ENCODE measurements at places on chromosomes 5 and 9.

GRCh38 chr5:28927559-28928326 is 1889.4 kb upstream of the CDH9 start:
- H3K27ac ChIP-seq: no peak overlapping the region
- no peaks in the 10 kb centered on the region for H3K4me1 ChIP-seq
- H3K27me3 ChIP-seq: no peaks in the 10 kb centered on the region
- no peak for DNase-seq

DNA sequence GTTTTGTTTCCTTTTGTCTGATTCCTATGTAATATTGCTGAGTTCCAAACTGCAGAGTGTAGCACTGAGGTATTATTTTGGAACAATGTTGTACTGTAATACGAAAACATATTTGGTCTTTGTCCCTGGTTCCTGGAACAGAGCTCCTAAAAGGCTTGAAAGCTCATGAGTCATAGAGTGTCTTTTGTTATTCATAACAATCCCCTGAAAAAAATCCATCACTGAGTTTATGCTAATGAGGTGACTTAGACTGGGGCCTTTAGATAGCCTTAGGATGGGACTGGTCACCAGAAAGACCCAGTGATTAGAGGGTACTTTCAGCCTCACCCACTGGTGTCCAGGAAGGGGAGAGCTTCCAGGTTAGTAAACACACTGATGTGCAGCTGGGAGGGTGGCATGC is 132.7 kb upstream of the POU5F2 start:
- no peaks in the 10 kb centered on the region for H3K36me3 ChIP-seq
- no peak overlapping the region for H3K27ac ChIP-seq
- no peaks in the 10 kb centered on the region for H3K27me3 ChIP-seq
- H3K4me1 ChIP-seq: no peaks in the 10 kb centered on the region
- DNase-seq: no peak

DNA sequence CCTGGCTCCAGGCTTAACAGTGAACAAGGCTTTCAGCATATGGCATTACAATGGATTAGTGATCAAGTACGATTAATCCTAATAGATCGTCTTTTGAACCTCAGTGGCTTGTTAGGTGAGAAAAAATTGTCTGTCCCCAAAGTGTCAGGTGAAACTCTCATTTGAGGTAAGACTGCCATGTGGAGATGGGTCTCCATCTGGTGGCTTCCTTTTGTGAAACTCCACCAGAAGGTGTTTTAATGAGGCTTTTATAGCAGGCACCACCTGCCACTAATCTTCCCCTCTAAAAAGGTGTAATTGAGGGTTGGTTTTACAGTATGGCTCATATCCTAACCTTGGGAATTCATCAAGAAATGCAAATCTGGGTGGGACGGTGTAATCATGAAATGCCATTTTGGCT is 471.1 kb upstream of the MPDZ start:
- no peaks in the 10 kb centered on the region for H3K36me3 ChIP-seq
- H3K27me3 ChIP-seq: no peaks in the 10 kb centered on the region
- DNase-seq: no peak
- H3K4me3 ChIP-seq: no peak overlapping the region
- no peak overlapping the region for H3K27ac ChIP-seq

GRCh38 chr9:4293293-4293941 is 6.5 kb downstream of the GLIS3 start:
- no peak overlapping the region for H3K4me3 ChIP-seq
- H3K27ac ChIP-seq: peak overlapping the region; percentile 36
- H3K27me3 ChIP-seq: no peaks in the 10 kb centered on the region
- peaks cover 30% of the 10 kb centered on the region for H3K4me1 ChIP-seq
- H3K36me3 ChIP-seq: no peaks in the 10 kb centered on the region
- DNase-seq: peak; percentile 83

GRCh38 chr9:126472198-126472947 is 141.4 kb upstream of the LMX1B start:
- DNase-seq: no peak
- no peaks in the 10 kb centered on the region for H3K27me3 ChIP-seq
- H3K4me1 ChIP-seq: peaks cover 80% of the 10 kb centered on the region
- no peaks in the 10 kb centered on the region for H3K36me3 ChIP-seq

DNA sequence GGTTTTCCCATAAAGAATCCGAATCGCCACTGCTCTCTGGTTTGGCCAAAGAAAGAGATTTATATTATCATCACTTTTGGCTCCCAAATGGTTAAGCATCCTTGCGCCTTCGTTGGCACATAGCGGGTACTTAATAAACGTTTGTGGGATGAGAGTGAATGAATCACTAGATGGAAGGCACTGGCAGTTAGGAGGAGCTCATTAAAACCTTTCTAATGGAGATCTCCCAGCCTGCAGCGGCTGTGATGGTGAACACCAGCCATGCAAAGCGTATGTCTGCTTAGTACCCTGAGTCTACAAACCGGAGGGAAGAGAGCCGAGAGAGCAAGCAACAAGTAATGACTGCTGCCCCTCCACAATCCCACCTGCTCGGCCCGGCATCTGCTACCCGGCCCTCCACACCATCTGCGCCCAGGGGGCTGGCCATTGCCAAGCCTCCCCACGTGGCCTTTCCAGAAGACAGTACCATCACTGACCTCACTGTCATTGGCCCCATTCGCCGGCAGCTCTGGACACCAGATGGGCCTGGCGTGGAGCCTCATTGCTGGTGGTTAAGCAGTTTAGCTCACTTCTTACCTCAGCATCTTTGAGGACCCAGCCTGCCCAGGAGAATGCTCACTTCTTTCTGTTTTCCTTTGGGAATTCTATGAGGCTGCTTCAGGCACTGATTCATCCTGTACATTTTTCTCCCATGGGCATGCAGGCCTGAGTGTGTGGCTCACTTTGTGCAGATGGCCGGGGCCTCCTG is 39.3 kb upstream of the ANKRD33B start:
- peaks cover 15% of the 10 kb centered on the region for H3K4me1 ChIP-seq
- no peak overlapping the region for H3K27ac ChIP-seq
- no peaks in the 10 kb centered on the region for H3K36me3 ChIP-seq
- H3K27me3 ChIP-seq: no peaks in the 10 kb centered on the region

DNA sequence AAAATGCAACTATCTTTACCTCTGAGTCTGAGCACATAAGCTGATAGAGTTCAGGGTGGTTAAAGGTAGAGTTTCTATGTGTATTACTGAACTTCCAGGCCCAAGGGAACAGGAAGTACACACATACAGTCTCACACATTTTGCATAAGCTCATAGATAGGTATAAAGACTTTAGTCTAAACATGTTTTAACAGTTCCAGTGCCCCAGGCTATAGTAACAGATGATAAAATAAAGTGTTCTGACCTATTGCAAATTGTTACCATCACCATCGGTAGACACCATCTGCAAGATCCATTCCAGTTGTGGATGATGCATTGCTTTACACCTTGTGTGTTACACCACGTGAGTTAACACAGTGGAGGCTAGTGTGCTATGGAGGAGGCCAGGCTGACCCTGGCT is 95.8 kb downstream of the TMEM174 start:
- DNase-seq: no peak
- no peaks in the 10 kb centered on the region for H3K4me1 ChIP-seq
- no peak overlapping the region for H3K27ac ChIP-seq
- H3K36me3 ChIP-seq: no peaks in the 10 kb centered on the region

DNA sequence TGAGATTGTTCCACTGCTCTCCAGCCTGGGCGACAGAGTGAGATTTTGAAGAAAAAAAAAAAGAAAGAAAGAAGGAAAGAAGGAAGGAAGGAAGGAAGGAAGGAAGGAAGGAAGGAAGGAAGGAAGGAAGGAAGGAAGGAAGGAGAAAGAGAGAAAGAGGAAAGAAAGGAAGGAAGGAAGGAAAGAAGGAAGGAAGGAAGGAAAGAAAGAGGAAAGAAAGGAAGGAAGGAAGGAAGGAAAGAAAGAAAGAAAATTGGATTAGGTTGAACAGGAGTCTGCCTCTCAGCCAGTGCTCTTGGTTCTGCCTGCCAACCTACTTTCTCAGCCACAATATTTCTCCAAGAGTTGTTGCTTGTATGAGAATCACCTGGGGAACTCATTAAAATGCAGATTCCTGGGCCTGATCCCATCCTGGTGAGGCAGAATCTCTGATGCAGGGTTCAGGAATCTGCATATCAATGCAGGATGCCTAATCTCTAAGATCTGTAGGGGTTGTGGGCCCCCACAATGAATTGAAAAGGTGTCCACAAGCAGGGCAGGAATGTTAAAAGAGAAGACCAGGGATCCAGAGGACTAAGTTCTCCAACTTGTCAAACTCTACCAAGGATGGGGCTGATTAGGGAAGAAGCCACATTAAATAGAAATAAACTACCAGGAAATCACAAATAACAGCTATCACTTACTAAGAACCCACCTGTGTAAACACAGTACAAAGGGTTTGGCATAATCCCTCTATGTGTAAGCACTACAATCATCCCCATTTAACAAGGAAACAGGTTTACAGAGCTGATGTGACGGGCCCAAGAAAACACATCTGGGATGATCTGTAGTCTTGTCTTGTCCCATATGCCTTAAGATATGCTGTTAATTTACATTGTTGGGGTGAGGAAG is 23.4 kb upstream of the GALNT10 start:
- no peak overlapping the region for H3K4me3 ChIP-seq
- peaks cover 5% of the 10 kb centered on the region for H3K27me3 ChIP-seq

DNA sequence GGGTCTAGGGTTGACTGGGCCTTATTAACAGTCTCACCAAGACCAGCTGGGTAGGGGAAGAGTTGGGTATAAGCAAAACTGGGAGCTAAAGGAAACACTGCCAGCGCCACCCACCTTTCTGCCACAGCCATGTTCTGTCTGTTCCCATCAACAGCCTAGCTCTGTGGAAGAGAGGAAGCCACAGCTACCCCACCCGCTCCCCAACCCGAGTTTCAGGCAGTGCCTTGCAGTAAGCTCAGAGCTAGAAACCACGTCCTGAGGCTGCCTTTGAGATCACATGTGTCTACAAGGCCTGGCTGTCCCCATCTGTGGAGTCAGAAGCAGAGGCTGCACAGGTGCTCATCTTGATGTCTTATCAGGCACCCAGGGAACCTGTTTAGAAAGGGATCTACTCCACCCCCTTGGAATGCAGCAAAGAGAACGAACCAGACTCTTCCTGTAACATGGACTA is 15.3 kb downstream of the HNRNPH1 start:
- H3K4me1 ChIP-seq: no peaks in the 10 kb centered on the region
- H3K4me3 ChIP-seq: no peak overlapping the region
- DNase-seq: no peak
- H3K27ac ChIP-seq: no peak overlapping the region
- H3K36me3 ChIP-seq: peaks cover 76% of the 10 kb centered on the region

DNA sequence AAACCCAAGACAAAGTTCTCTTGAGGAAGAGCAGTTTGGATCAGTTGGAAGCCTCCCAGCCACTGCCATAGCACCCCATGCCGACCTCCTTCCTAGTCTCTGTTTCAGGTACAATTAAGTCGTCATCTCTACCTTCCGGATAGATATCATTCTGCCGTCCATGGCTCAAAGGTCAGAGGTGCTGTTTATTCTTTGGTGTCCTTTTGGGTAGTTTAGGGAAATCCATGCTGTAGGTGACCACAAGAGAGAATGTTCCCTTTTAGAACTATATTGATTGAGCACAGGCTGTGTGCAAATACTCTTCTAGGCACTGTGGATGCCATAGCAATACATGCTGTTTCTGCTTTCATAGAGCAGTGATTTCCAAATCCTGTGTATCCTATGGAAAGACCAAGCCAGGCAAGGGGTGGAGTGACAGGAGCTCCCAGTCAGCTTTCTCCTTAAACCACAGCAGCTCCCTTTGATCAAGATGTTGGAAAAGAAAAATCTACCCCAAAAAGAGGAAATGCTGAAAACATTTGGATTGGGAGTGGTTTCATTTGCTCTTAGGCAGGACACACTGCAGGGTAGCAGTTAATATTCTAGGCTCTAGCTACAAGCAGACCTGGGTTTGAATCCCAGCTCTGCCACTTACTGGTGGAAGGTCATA is 127.9 kb downstream of the PALM2AKAP2 start:
- no peaks in the 10 kb centered on the region for H3K36me3 ChIP-seq
- H3K4me3 ChIP-seq: no peak overlapping the region

GRCh38 chr5:36363744-36364143 is 62.0 kb upstream of the RANBP3L start:
- no peaks in the 10 kb centered on the region for H3K4me1 ChIP-seq
- no peak overlapping the region for H3K27ac ChIP-seq
- H3K36me3 ChIP-seq: no peaks in the 10 kb centered on the region
- no peaks in the 10 kb centered on the region for H3K27me3 ChIP-seq

DNA sequence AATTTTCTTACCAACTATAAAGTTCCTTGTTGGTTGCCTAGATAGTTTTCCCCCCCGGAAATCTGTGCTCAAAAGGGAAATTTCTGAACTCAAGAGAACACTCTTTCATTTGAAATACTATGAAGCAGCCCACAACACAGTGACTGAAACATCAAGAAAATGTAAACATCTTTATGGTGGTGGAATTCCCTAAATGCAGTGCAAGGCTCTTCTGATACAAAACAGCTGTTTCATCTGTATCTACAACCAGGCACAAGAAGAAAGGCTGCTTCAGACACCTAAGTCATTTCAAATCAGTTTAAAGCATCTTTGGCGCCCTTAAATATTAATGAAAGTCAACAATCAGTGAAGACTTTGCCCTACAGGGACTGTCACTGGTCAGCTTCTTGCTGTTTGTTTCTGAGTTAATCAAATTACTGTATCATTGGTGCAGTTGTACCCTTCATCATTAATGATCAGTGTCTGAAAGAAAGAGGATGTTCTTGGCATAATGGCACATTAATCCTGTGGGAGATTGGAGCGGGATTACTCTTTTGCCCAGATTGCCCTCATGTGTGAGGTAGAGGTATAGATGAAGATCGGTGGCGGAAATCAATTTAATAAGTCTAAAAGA is 947.0 kb downstream of the NR2F1-AS1 start:
- H3K4me1 ChIP-seq: no peaks in the 10 kb centered on the region
- H3K4me3 ChIP-seq: no peak overlapping the region
- H3K27me3 ChIP-seq: no peaks in the 10 kb centered on the region
- no peak for DNase-seq

DNA sequence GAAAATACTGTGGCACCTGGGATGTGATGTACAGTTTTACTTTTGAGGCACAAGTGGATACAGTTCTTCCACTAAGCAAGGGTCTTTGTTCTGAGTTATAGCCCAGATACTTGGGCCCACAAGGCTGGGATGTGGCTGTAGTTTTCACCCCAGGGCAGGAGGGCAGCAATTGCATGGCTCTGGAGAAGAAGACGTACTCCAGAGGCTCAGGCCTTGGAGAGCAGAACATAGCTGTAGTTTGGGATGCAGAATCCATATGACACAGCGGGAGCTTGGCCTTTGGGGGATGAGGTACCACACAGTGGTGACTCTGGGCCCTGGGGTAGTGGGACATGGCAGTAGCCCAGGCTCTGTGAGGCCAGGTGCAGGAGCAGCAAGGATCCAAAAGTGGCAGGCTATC is 110.8 kb upstream of the FSTL4 start:
- no peaks in the 10 kb centered on the region for H3K27me3 ChIP-seq
- no peaks in the 10 kb centered on the region for H3K4me1 ChIP-seq
- no peaks in the 10 kb centered on the region for H3K36me3 ChIP-seq
- DNase-seq: no peak
- no peak overlapping the region for H3K4me3 ChIP-seq

DNA sequence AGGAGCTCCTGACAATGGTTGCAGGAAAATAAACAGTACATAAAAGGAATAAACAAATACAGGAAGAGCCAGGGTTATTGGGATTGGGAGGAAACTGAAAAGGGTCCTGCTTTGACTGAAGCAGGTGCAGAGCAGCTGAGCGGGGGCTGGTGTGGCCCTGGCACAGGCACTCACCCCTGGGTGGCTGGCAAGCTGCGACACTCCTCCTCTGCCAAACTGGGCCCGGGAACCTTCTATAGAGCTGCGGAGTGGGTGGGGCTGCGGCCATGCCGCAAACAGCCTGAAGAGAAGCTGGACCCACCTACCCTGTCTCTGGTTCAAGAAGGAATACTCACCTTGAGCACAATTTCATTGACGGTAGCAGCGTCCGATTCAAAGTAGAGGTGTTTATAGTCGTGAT is 182.5 kb downstream of the GAPVD1 start:
- H3K36me3 ChIP-seq: peaks cover 82% of the 10 kb centered on the region
- no peak overlapping the region for H3K4me3 ChIP-seq
- no peaks in the 10 kb centered on the region for H3K4me1 ChIP-seq
- no peak overlapping the region for H3K27ac ChIP-seq
